ENCODE measurements at places on chromosomes 7 and 10.

- DNase-seq: no peak
Measured at GRCh38 chr10:29248158-29248557, 40.7 kb upstream of the LYZL1 start.

- no peak for DNase-seq
Measured at GRCh38 chr10:112973046-112973445, 23.0 kb downstream of the TCF7L2 start.

- no peak for DNase-seq
Measured at GRCh38 chr10:49615213-49615612, 1.4 kb downstream of the CHAT start.

- DNase-seq: no peak
Measured at GRCh38 chr10:117544711-117545140, 2.2 kb downstream of the EMX2 start.

DNA sequence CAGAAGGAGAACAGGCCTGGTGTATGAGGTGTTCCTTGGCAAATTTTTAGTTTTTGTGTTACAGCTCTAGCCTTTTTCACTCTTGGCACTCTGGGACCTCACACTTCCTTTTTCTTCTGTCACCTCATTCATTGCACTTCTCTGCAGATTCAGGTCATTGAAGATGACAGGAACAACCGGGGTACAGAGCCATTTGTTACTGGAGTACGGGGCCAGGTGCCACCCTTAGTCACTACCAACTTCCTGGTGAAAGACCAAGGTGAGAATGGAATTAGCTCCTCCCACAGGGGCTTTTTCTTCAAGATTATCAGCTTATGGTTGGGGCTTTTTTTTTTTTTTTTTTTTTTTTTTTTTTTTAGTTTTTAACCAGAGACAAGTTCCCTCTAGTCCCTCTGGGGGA, 18.5 kb upstream of the CHCHD1 start:
- no peak for DNase-seq

GRCh38 chr7:111919631-111920179, 286.5 kb downstream of the DOCK4 start:
- DNase-seq: peak; percentile 82

DNA sequence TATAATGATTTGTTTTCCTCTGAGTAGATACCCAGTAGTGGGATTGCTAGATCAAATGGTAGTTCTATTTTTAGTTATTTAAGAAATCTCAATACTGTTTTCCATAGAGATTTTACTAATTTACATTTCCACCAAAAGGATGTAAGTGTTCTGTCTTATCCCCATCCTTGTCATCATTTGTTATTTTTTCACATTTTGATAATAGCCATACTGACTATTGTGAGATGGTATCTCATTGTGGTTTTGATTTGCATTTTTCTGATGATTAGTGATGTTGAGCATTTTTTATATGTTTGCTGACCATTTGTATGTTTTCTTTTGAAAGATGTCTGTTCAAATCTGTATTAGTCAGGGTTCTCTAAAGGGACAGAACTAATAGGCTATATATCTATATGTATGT, 160.0 kb upstream of the TMEM229A start:
- no peak for DNase-seq

DNA sequence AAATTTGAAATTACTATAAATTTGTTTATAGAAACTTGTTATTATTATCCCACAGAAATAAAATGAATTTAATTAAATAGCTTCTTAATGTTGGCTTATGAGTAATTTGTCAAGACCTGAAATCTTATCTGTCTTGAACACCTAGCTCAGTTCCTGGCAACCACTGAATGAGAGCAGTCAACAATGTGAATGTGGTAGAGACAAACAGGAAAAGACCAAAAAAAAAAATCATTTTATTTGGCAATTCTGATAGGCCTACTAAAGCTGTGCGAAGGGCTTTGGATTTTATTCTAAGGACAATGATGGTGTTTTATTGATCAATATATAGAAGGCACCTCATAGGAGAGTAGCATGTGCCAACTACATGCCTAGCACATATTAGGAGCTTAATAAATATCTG, 127.8 kb upstream of the RSU1 start:
- no peak for DNase-seq

Data from astrocyte (in vitro differentiated cells and primary cell).